Stimulated activated CD4-positive, alpha-beta T cell treated with anti-CD3 and anti-CD28 coated beads, TNF-alpha, amount 100 ng/mL, for 1 hour (primary cell): ENCODE measurements at places on chromosomes 7 and 10.

GRCh38 chr10:124219655-124220054, 126.3 kb upstream of the CHST15 start:
- DNase-seq = no peak

- no peak for DNase-seq
Observed at GRCh38 chr10:113504423-113504822, 48.4 kb upstream of the HABP2 start.

GRCh38 chr7:76003351-76003750, 9.0 kb upstream of the TMEM120A start:
- no peak for DNase-seq

GRCh38 chr10:57955076-57955475, 312.6 kb downstream of the IPMK start:
- DNase-seq = no peak
